ENCODE measurements at places on chromosomes 3 and 15.
A peak's percentile ranks its signal among the peaks of the same experiment; 100 is the strongest.

- no peak for DNase-seq
These were observed 48.1 kb upstream of the FLNB start for GRCh38 chr3:57960174-57960505.

GRCh38 chr3:138112362-138112761 lies 3.0 kb downstream of the DZIP1L start:
- DNase-seq = no peak

- DNase-seq = no peak
These were observed 7.0 kb upstream of the CPB1 start for GRCh38 chr3:148820361-148821245.

DNA sequence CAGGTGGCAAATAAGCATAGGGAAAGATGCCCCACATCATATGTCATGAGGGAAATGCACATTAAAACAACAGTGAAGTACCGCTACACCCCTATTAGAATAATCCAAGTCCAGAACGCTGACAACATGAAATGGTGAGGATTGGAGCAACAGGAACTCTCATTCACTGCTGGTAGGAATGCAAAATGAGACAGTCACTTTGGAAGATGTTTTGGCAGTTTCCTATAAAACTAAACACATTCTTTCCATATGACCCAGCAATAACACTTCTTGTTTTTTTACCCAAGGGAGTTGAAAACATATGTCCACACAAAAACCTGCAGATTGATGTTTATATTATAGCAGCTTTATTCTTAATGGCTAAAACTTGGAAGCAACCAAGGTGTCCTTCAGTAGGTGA lies 116.4 kb upstream of the TOPAZ1 start:
- no peak for DNase-seq

GRCh38 chr3:66713921-66714320 lies 213.1 kb upstream of the LRIG1 start:
- no peak for DNase-seq

DNA sequence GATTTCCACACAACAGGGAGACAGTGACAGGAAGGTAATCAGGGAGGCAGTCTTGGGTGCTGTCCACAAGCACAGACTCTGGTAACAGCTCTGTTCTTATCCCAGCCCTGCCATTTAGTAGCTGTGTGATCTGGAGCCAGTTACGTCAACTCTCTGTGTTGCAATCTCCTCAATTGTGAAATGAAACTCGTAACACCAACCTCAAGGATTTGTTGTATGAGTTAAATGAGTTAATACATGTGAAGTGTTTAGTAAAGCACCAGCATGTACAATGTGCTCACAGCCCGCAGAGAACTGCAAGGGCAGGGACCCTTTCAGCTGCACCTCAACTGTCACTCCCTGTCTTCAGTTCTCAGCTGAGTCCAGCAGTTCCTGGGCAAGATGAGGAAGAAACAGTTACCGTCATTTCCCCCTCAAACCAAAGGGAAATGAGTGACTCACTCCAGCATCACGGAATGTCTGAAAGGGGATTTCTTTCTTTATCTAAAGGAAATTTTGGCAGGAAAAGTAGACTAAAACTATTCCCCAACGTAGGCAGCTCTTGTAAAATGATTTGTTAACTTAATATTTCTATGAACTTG lies 39.9 kb upstream of the MB21D2 start:
- peak; percentile 55 for DNase-seq

GRCh38 chr3:56919137-56919796 lies 117.5 kb upstream of the ARHGEF3 start:
- DNase-seq = no peak

Data from upper lobe of left lung (tissue), 6 donors.